CD4-positive, alpha-beta T cell (primary cell): ENCODE measurements at places on chromosomes 2 and 18.

DNA sequence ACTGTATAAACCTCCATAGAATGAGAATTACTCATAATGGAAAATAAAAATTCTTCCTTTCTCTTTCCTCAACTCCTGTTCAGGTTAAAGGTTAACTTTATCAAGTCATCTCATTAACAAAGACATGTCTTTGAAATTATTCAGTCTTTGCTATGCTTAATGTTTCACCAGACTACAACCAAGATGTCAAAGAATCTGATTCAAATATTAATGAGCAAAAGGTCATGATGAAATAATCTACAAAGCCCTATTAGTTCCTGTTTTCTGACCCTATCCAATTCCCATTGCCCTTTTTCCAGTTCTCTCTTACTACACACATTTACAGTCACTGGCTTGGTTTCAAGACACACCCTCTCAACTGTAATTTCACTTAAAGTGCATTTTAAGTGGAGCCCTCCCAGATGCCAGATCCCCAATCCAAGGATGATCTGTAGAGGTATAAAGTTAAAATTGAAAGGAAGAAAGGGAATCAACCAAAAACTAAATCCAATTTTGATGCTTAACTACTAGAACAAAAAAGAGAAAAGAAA is 246.9 kb upstream of the CYP26B1 start:
- no peak for DNase-seq

DNA sequence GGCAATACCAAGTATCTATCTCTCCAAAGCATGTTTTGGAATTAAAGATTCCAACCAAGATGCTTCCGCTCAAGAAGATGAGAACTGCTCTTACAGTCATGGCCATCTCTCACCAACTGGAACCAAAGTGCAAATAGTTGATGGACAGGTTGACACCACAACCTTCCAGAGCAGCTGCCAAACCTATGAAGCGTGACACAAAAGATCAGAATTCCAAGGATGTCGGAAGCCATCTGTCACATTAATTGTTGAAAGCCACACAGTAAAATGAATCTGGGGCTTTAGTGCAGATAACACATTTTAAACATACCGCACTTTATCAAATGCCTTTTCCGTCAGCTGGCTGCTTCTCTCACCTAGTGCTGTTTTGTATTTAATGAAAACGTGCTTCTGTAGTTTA is 195.7 kb downstream of the CDH20 start:
- DNase-seq: no peak

GRCh38 chr18:48116017-48116416 is 185.6 kb upstream of the SMAD2 start:
- DNase-seq: no peak

- no peak for DNase-seq
These were observed 201.1 kb downstream of the ACTR3 start for GRCh38 chr2:114091010-114091409.

DNA sequence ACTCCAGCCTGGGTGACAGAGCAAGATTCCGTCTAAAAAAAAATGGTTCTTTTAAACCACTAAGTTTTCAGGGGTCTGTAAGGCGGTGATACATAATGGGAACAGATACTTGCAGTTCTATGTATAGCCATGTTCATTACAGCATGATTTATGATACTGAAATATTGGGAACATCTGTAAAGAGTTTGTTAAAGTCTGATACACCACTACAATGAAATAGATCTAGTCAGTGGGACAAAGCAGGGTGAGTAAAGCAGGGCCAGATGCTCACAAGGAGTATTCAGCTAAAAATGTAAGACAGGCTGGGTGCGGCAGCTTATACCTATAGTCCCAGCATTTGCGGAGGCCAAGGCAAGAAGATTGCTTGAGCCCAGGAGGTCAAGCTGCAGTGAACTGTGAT is 6.2 kb upstream of the ING5 start:
- DNase-seq: no peak

- DNase-seq: no peak
These were observed 900.7 kb upstream of the SOX11 start for GRCh38 chr2:4791488-4791887.

GRCh38 chr18:45250479-45250878 is 364.8 kb upstream of the SLC14A2 start:
- DNase-seq: no peak

DNA sequence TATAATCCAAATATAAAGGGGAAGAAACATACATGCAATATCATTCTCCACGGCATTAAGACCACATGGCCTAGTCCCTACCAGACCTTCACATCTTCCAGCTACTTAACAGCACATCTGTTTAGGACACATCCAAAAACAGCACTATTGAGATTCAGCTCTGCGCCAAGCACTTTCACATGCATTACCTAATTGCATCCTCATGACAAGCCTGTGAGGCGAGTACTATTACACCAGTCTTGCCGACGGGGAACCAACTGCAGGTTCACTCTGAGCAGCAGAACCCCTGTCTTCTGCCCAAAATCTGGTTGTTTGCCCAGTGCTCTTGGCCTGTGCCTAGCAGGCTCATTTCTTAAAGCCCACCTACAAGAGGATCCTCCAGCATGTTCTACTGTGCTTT is 66.7 kb downstream of the AAK1 start:
- DNase-seq: no peak

GRCh38 chr2:141699573-141699972 is 431.2 kb downstream of the LRP1B start:
- no peak for DNase-seq

GRCh38 chr2:150224321-150224720 is 263.1 kb downstream of the RND3 start:
- DNase-seq: no peak

- no peak for DNase-seq
These were observed 572.7 kb downstream of the PIK3C3 start for GRCh38 chr18:42527766-42528165.

DNA sequence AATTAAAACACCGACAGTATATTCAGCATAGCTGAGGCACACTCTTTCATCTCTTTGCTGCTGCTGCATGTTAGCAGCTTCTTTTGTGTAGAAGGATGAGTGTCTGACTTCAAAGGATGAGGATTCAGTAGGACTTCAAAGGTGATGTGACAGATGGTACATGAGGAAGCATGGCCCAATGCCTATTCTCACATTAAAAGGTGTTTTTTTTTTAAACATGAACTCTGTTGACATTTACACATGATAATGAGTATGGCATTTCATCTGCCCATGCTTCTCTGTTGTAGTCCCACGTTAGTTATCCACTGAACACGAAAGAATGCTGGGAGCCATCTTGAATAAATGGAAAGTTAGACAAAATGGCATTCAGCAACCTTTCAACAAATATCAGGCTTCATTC is 1950.8 kb upstream of the PIK3C3 start:
- DNase-seq: no peak

- DNase-seq: no peak
These were observed 511.0 kb upstream of the CDH7 start for GRCh38 chr18:65239787-65240186.

GRCh38 chr18:3384664-3385563 is 65.1 kb upstream of the TGIF1 start:
- DNase-seq: no peak

DNA sequence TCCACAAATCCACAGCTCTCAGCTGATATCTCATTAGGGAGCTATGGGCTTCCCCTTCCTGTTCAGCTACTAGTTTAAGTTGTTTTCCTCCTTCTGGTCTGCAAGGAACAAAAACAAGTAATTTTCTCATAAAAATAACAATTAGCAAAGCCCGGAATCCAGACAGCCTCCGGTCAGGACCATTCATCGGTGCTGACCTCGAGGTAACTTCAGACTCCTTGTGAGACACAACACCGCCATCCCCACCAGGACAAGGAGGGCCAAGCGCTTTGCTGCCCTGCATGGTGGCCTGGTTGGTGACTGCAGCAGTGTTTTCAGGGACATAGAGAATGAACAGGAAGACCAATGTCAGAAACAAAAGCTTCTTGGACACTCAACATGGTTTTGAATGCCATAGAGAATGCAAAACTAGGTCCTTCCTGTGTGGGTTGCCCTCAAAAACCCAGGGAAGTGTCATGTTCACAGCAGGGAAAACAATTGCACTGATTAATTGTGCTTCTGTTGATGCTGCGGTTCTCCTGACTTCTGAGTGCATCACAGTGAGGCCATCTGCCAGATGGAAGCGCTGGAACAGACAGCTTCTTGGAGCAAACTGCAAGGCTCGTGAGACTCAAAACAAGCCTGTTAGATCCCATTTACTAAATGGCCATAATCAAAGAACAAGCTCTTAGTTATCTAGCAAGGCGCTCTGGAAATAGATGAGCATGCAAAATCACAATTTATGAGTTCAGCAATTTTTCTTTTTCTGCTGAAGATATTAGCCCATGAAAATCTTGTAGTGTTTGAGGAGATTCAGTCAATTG is 77.1 kb downstream of the HS1BP3 start:
- DNase-seq: no peak

- no peak for DNase-seq
These were observed 200.8 kb upstream of the SIX3 start for GRCh38 chr2:44740678-44741077.

DNA sequence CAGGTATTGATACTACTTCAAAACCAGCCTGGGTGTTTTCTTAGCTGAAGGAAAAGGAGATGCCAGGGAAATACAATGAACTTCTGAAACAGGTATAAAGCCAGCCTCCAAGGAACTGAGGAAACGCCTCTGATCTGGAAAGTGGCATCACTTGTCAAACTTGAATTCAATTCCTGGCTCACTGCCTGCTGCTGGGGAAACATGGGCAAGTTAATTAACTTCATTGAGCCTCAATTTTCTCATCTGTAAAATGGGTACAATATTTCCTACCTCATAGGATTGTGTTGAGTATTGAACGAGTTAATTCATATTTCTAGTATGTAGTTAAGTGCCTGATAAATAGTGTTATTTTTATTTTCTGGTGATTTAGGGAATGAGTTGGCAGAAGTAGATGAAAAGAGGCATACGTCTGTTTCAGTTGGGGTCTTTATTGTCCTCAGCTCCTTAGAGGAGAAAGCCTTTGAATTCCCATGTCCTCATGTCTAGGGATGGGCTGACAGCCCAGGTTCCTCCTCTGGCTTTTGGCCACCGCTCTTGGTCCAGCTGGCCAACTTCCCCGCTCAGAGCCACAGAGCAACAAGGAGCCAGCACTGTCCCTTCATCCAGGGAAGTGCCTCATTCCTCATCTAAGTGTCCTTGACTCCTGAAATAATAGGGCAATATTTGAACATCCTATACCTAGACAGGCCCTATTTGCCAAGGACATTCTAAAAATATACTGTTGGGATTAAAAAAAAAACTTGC is 210.5 kb upstream of the GATA6 start:
- DNase-seq: no peak
